CD4-positive, CD25-positive, alpha-beta regulatory T cell (primary cell): ENCODE measurements at places on chromosomes 16 and 17. TPM values are rescaled to one million over a fixed set of nuclear protein-coding genes. Genes with fewer than 3 reads are reported as not detected.

Gene EVI2B
- total RNA-seq: 132 TPM

GRCh38 chr16:23029733-23030420, 119.4 kb downstream of the USP31 start:
- no peak for DNase-seq

Gene ASGR1
- total RNA-seq: not detected

Gene TIMM22
- total RNA-seq: 9.2 TPM

- no peak for DNase-seq
Measured at GRCh38 chr16:65181071-65181561, 59.3 kb upstream of the CDH11 start.

Gene KIF18B
- 0.52 TPM for total RNA-seq

DNA sequence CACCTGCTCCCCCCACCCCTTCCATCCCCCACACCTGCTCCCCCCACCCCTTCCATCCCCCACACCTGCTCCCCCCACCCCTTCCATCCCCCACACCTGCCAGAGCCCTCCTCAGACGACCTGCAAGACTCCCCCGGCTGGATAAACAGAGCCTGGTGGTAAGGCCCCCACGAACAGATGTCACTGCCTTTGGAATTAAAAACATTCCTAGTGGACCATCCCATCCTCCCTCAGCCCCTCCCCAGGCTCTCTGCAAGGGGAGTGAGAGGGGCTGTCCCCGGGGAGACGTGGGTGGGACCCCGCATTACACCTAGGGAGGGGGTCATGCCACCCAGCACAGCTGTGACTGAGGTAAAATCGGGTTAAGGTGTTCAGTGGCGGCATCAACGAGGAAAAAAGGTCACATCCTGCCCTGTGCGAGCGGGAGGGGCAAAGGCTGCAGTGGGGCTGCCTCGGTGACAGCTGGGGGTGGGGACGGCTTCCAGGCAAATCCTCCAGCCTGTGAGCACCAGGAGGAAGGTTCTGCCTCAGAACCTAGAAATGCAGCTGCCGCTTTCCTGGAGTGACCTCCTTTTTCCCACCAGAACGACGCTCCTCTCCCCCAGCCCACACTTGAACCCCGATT, 38.7 kb downstream of the TIMM22 start:
- no peak for DNase-seq

GRCh38 chr17:29124925-29125273, 55.3 kb downstream of the MYO18A start:
- no peak for DNase-seq

GRCh38 chr17:17830269-17830567, 6.6 kb downstream of the SREBF1 start:
- DNase-seq: no peak
